ENCODE measurements at places on chromosomes 16 and 17. TPM values are rescaled to one million over a fixed set of nuclear protein-coding genes. Genes with fewer than 3 reads are reported as not detected.

Gene CETP
- polyA plus RNA-seq: not detected

Gene DYNLRB2
- polyA plus RNA-seq: not detected

Gene LDHD
- polyA plus RNA-seq: 6.8 TPM

Gene TNP2
- not detected for polyA plus RNA-seq

Gene KRTAP2-1
- not detected for polyA plus RNA-seq

Gene CDH8
- 3.4 TPM for polyA plus RNA-seq

Gene MRPL38
- 128 TPM for polyA plus RNA-seq

Data from aorta (tissue), 5 donors.